ENCODE measurements at places on chromosomes 2 and 18.

- DNase-seq = no peak
These were observed 69.5 kb downstream of the KYNU start for GRCh38 chr2:142946941-142947340.

GRCh38 chr2:214737188-214737587 is 72.3 kb downstream of the BARD1 start:
- DNase-seq = no peak

- no peak for DNase-seq
These were observed 112.9 kb downstream of the CLIP4 start for GRCh38 chr2:29227935-29228675.

GRCh38 chr2:69798290-69798908 is 31.1 kb upstream of the GMCL1 start:
- no peak for DNase-seq

GRCh38 chr2:63127594-63127993 is 77.0 kb downstream of the OTX1 start:
- DNase-seq = no peak

DNA sequence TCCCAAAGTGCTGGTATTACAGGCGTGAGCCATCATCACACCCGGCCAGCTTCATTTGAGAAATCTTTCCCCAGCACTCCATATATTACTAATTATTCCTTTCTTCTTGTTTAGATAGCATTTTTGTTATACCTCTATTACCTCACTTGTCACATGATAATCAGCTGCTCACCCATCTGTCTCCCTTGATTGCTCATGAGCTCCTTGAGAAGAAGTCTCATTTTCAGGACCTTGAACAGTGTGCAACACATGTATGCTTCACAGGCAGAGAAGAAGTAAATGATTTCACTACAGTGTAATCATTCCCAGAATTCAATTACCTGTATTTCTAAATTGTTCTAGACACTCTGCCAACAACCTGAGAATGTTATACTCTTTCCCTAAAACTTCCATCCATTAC is 6.2 kb downstream of the PAIP2B start:
- DNase-seq = no peak

- no peak for DNase-seq
These were observed 31.3 kb downstream of the KIAA2012 start for GRCh38 chr2:202104286-202104870.

DNA sequence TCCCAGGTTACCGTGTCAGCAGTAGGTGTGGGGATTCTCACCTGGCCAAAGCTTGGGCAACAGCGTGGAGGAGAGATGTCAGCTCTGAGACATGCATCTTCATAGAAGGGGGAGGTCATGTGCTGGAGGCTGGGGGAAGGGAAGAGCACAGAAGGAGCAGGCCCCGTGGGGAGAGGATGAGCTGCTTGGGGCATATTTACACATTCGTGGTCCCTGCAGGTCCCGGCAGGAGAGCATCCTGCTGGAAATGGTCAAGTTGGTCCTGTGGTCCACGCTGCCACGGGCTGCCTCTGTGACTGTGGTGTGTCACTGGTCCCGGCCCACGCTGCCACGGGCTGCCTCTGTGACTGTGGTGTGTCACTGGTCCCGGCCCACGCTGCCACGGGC is 195.1 kb upstream of the TWIST2 start:
- DNase-seq = no peak

DNA sequence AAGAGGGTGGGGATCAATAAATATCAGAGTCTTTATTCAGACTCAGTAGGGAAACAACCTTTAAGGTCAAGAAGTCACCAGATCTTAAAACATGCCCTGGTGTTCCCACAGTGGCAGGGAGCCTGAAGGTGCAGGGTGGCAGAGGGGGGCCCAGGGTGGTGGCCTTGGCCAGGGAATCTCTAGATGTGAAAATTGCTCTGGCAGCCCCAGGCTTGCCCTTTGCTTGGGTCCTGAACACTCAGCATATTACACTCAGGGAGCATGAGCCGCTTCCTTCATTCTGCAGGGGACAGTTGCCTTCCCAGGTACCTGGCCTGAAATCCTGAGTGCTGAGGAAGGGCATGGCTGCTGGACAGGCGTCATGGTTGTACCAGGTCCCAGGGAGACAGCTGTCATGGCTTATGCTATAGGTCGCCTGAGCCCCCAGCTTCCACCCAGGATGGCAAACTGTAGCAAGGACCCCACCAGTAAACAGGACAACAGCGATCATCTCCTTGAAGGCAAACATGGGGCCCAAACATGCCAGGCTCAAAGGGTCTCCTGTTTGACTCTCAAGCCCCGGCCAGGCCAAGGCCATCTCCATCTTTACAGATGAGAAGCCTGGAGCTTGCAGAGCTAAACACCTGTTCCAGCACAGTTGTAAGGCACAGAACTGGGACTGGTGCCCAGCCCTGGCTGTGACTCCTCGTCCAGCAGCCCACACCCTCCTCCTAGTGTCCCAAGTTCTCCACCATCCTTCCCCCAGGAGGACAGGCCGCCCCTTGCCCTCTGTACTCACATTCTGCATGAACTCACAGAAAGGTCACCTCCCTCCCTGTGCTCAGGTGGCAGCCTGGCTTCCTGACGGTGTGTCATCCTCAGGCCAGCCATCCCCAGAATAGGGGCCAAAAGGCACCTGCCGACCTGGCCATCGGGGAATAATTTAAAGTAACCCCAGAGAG is 14.6 kb downstream of the ABCG8 start:
- no peak for DNase-seq

- no peak for DNase-seq
These were observed 435.6 kb upstream of the GYPC start for GRCh38 chr2:126220331-126220730.

GRCh38 chr2:110770959-110771431 is 38.6 kb downstream of the ACOXL start:
- DNase-seq = no peak

- no peak for DNase-seq
These were observed 68.6 kb downstream of the MERTK start for GRCh38 chr2:111967018-111967417.

DNA sequence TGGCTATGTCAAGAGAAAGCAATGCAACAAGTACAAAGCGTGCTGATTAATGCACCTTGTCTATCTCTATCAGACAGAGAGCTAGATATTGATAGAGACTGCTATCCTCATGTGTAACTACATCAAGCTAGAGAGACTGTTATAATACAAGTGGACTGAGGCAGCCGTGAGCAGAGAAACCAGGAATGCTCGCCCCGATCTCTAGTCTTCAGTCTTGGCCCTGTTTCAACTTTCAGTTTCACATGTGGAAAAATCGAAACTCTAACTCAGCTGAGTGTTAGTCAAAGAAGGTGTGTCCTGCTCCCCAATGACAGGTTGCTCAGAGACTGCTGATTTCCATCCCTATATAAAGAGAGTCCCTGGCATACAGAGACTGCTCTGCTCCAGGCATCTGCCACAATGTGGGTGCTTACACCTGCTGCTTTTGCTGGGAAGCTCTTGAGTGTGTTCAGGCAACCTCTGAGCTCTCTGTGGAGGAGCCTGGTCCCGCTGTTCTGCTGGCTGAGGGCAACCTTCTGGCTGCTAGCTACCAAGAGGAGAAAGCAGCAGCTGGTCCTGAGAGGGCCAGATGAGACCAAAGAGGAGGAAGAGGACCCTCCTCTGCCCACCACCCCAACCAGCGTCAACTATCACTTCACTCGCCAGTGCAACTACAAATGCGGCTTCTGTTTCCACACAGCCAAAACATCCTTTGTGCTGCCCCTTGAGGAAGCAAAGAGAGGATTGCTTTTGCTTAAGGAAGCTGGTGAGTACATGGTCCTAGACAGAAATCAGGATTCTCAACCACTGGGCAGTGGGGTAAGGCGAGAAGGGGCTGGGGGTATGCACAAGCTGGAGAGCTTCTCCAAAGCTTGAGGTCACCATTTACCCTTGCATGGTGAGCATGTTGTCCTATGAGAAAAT is at the start of gene RSAD2:
TSS of gene RSAD2 (plus strand) at position 376 of the 903 bp plus-strand sequence. CDS start at position 400, 24 bp downstream.
- DNase-seq = no peak

GRCh38 chr2:216188956-216189355 is 79.8 kb downstream of the XRCC5 start:
- DNase-seq = no peak

GRCh38 chr2:8615576-8616281 is 66.1 kb upstream of the ID2 start:
- no peak for DNase-seq

DNA sequence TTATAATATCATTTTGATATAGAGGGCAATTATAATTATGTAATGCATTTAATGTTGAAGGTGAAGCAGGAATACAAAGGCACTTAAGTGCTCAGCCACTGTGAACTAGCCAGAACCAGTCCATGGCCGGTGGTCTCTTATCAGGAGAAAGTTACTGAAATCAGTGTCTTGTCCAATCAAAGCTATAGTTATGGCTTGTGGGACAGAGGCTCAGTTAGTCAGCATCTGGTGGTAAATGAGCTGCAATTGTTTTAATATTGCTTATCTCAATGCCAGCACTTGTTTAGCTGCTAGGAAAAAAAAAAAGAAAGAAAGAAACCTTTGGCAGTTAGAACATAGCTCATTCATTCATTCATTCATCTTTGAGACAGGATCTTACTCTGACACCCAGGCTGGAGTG is 3.8 kb upstream of the ALS2 start:
- DNase-seq = no peak

DNA sequence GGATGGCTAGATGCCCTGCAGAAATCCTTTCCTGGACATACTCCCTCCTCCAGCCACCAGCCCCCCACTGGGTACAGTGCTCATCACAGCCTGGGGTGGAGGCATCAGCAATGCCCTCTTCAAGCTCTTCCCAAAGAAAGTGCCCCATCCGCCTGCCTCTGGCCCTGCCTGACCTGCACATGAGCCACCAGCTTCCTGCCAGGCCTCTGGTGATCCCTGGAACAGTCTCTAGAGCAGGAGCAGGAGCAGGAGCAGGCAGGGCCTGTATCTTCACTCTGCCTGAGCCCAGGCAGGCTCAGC is 54.1 kb upstream of the CAB39 start:
- no peak for DNase-seq

GRCh38 chr2:145792745-145793144 is 1272.8 kb upstream of the ZEB2 start:
- no peak for DNase-seq

GRCh38 chr2:183993052-183993451 is 605.3 kb upstream of the ZNF804A start:
- DNase-seq = no peak

DNA sequence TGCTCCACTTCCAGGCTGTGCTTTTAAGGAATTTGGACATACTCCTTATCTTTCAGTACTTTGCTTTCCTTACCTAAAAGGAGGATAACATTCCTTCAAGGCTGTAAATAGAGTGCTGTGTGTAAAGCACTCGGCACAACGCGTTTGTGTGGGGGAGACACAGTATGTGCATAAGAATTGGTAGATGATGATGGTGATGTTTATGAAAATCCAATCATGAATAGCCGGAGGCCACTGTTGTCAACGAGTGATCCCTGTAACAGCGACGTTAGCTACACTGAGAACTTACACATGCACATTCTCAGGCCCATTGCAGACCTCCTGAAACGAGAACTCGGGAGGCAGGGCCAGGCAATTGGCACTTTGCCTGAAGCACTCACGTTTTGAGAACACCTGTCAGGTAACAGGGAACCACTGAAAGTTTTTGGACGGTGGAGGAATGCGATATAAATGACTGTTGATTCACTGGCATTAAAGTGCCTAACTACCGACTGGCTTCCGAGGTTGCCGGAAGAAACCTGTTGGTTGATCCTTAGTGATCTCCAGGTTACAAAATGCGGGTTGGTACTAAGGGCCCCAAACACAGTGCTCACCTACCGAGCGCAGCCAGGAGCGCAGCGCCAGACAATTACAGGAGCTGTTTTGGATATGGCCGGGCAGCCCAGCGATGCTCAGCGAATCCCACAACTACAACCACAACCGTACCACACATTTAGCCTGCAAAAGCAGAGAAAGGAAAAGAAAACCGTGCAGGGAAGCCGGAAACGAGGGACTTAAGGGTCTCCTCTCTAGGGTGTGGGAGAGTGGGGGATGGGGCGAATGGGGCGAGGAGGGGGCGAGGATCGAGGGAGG is 1.0 kb upstream of the MAP4K4 start:
- DNase-seq = peak; percentile 33

DNA sequence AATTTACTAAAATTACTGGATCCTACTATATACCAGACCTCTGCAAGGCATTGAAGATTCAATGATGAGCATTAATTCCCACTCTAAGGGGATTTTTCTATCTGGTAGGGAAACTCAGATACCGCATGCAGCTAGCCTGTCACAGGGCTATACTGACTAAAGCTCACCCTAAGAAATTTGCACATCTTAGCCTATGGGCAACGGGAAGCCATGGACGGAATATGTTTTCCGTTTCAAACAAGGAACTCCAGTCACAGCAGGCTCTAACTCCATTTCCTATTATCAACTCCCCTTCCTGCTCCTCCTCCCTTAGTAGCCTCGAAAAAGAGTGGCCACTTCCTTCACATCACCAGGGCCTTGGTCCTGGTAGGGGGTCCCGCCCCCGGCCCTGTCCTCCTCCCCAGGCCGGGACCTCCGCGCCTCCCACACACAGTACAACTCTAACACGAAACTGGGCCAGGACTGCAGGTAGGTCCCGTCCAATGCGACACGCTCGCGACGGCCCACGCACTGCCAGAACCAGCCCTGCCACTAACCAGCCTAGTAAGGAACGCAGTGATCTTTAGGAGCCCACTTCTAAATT is 659 bp upstream of the COX5B start:
- DNase-seq = no peak
